ENCODE measurements at places on chromosomes 2 and 18.

DNA sequence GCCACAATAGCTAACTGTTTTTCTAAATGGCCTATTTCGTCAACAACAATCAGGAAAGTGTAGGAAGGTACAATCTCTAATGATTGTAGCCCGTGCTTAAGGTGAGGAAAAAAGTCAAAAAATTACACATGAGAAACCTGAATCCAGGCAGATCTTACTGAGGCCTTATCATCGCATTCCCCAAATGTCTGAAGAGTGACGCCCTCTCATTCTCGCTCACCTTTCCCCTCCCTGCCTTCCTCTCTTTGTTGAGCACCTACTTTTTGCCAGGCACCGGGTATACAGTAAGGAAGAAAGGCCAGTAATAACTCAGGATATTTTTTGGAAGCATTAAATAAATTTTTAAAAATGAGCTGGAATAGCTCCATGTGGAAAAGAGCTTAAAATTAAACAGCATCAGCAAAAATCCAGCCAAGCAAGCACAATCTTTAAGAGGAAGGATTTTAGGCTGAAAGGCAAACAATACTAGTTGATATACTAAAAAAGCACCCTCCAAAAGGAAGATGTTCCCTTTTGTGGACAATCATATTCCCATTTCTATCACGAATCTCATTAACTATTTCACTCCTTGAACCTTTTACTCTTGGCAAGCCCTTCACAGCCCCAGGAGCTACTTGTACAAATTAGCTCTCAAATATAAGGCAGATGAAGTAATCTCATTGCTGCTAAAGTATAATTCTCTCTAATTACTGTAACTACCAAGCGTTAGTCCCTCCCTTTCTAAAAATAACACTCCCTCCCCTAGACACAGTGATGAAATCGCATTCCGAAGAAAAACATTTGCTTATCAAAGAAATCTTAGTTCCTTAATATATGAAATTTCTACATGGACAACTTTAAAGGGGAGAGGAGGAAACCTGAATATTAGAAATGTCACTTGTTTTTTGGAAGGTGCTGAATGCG, 40.0 kb downstream of the STAT1 start:
- no peak for DNase-seq

DNA sequence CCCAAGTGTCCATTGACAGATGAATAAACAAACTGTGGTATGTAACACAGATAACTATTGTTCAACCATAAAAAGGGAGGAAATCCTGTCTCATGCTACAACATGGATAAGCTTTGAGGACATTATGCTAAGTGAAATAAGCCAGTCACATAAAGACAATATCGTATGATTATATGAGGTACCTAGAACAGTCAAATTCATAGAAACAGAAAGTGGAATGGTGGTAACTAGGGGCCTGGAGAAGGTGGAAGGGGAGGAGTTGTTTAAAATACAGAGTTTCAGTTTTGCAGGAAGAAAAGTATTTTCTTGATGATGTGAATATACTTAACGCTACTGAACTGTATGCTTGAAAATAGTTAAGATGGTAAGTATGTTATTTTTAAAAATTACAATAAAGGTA, 304.6 kb upstream of the CXCR4 start:
- no peak for DNase-seq

- DNase-seq = peak; percentile 7
Observed at GRCh38 chr2:187689372-187689771, 135.1 kb upstream of the TFPI start.

DNA sequence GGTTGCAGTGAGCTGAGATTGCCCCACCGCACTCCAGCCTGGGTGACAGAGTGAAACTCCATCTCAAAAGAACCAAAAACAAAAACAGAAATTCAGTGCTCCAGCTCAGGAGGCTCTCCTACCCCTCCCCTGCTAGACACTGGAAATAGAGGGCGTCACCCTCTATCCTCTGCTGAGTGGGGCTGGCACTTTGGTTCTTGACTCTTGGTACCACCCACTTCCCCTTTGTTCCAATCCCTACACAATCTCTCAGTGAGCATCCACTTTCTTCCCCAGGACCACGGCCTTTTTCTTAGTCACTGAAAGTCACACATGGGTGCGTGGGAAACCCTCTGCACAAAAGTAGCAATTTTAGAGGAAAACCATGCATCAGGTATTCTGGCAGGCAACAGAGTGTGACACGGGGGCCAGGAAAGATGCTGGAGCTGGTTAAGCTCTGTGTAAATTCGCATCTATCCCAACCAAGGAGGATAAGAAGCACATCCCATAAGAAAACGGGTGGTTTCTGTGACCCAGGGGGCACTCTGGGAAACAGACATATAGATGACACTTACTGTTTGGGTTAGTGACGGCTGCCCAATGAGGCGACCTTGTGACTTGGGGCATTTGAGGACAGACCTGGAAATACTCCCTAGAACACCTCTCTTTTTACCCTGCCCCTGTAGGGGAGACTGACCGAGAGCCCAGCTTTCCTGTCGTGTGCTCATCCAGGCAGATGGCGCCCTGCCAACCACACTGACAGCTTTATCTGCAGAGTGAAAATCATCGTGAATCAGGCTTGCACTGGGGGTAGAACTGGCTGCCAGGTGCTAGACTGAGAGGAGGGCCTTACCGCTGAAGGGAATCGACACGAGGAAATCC, 7.7 kb downstream of the HJURP start:
- no peak for DNase-seq

- DNase-seq = peak; percentile 65
Observed at GRCh38 chr2:69138247-69138772, 125.3 kb downstream of the ANTXR1 start.

GRCh38 chr2:105100046-105100840, 62.4 kb downstream of the MRPS9 start:
- DNase-seq = no peak

DNA sequence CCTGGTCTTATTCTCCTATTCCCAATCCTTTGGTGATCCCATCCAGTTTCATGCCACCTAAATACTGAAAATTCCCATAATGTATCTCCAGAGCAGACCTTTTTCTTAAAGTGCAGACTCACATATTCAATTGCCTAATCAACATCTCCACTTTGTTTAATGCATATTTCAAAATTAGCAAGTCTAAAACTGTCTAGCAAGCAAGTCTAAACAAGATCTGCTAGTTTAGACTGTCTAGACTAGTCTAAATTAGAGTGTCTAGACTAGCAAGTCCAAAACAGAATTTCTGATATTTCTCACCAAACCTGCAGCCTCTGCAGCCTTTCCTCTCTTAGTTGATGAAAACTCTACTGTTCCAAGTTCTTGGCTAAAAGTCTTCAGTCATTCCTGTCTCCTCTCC, 44.6 kb downstream of the THUMPD2 start:
- DNase-seq = no peak

Data from fibroblast of skin of left quadriceps (primary cell).